Anterior cingulate cortex (tissue), 58 donors: ENCODE measurements at places on chromosomes 6 and 20.

GRCh38 chr6:117449549-117450439, 24.1 kb upstream of the ROS1 start:
- DNase-seq, result peak; percentile 23

- DNase-seq, result no peak
Observed at GRCh38 chr6:42507195-42507594, 55.5 kb upstream of the TRERF1 start.

DNA sequence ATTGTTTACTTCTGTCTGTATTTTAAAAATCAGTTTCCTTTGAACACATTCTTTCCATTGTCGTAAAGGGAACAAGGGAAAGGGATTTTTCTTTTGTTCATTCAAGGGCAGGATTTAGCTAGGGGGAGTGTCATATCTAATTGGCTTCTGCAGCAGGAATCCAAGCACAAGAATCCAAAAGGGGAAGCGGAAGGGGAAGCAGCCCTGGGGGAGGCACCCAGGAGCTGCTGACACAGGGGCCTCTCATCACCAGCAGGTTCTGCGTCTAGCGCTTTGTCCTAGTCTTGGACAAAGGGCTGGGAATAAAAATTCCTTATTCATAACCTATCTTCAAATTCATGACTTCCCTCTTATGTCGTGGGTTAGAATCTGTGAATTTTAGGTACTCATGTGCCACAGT, 13.7 kb downstream of the RIPK1 start:
- no peak for DNase-seq

GRCh38 chr6:107821591-107821990, 2.5 kb downstream of the SCML4 start:
- DNase-seq, result no peak

DNA sequence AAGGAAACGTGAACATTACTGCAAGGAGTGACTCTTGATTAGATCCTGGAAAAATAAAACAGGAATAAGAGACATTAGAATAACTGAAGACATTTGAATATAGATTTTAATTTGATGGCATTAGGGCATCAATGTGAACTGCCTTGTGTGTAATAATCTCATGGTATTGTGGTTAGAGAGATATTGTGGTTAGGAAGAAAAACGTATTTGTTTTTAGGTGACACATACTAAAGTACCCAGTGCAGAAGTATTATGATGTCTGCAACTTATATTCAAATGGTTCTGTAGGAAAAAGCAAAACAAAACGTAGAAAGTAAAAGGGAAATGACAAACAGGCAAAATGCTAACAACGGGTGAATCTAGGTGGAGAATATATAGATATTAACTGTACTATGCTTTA, 65.9 kb upstream of the OGFRL1 start:
- no peak for DNase-seq

- no peak for DNase-seq
Observed at GRCh38 chr20:43963872-43964791, 49.5 kb downstream of the TOX2 start.

- DNase-seq, result no peak
Observed at GRCh38 chr20:10492065-10492464, 57.0 kb downstream of the SLX4IP start.

DNA sequence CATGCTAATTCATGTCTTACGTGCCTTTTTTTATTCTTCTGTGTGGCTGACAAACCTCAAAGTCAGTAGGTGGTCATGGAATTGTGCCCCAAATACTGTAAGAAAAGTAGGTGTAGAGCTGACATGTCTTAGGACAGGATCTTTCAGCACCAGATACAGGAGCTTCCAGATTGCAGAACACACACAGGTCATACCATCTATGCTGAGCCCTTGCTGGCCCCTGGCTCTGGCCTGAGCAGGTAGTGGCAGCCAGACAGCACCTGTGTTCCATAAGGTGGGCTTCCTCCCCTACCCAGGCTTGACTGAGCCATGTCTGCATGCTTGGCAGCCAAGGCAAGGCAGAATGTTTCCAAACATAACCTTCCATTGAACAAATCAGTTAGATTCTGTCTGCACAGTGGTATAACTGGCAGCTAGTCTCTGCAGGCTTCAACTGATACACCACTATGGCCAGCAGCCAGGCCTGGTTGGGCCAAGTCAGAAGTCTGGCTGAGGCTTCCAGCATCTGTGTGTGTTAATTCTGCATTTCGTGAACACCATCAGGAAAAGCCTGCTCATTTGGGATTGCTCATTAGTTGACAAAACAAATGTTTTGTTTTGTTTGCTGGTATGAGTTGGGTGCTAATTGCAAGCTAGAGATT, 366.5 kb downstream of the FOXA2 start:
- DNase-seq, result no peak

DNA sequence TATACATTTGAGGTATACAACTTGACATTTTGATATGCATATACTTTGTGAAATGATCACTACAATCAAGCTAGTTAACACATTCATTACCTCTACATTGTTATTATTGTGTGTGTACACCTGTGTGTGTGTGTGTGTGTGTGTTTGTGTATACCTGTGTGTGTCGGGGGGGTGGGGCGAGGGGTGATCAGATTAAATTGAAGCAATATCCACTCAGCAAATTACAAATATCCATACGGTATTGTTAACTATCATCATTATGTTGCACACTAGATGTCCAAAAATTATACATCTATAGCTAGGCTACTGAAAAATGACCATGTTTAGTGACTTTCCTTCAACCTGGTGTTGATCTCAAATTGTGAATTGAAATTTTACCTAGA, 1.8 kb downstream of the RHAG start:
- no peak for DNase-seq

- DNase-seq, result no peak
Observed at GRCh38 chr6:123806561-123806960, 2.9 kb downstream of the NKAIN2 start.

DNA sequence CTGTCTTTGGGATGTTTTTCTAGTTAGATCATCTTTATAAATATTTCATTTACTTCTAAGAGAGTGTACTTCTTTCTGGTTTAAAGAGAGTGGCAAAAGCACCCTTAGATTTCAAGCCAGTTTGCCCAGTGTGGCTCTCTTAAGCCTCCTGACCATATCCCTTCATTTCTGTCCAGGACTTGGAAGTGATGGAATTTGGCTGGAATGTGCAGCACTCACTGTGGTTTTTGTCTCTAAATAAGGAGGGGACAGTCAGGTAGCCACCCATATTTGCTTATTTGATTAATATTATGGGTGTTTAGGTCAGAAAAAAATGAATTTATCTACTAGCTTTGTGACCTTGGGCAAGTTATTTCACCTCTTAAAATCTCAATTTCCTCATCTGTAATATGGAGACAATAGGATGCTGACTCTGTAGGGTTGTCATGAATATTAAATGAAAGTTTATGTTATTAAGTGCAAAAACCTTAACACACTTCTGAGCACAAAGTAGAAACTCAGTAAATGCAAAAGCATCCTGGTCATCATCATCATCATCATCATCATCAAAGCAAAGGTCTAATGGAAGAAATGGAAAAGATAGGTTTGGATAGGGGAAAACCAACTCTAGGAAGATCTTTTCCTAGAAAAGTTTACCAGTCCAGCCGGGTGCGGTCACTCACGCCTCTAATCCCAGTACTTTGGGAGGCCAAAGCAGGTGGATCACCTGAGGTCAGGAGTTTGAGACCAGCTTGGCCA, 3.1 kb downstream of the CRYBG1 start:
- no peak for DNase-seq

DNA sequence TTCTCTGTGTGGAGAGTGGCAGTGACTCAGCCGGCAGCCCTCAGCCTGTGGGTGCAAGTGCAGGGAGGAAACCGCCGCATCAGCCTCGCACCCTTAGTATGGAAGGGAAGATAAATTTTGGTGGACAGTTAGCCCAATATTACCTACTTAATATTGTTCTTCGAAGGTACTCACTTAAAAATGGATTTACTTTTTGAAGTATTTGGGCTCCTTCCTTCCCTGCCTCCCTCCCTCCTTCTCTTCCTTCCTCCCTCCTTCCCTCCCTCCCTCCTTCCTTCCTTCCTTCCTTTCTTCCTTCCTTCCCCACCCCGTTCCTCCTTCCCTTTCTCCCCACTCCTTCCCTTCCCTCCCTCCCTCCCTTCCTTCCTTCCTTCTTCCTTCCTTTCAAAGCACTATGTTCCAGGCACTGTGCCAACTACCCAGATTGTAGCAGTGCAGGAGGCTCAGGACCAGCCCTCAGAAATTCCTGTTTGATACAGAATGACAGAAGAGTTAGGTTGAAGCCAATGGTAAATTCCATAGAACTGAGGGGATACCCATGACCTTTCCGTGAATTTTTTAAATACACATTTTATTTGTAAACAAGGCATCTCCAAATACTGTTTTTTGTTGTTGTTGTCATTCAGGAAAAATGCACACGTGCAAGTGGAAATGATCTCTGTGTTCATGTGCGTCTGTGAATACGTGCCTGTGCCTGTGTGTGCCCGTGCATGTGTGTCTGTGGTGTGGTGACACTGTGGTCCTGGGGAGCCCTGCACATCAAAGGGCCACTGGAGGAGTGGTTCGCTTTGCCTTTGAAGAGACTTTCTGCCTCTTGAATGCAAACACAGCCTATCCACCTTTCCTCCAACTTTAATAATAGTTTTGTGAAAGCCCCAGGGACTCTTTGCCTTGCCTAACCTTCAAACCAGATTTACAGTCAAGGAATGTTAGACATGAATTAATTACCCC, 141.7 kb downstream of the EDN3 start:
- DNase-seq, result no peak

DNA sequence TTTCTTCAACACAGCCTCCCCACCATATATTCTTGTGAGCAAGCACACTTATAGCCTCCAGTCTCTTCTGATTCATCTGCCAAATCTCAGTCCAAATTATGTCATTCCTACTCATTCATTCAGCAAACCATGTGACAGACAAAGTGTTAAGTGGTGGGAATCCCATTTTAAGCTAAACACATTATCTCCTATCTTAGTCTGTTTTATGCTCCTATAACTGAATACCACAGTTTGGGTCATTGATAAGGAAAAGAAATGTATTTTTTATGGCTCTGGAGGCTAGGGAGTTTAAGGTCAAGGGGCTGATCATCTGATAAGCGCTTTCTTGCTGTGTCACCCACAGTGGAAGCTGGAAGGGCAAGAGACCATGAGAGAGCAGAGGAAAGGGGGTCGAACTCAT, 23.9 kb upstream of the SMIM13 start:
- DNase-seq, result no peak

DNA sequence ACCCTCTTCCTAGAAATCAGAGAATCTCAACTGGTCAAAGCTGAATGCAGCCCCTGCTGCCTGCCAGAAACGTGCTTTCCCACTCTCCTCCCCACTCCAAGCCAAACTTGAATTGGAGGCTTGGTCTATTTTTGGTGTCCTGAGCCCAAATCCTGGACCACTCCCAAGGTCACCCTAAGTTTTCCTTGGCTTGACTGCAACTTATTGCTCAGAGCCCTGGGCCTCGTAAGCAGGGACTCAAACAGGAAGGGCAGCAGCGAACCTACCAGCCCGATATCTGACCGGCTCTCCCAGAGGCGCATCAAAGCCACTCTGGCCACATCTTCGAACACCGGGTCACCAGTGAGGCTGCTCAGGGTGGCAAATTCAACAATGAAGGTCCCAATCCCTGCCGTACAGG, 12.7 kb downstream of the EDEM2 start:
- DNase-seq, result no peak

- DNase-seq, result no peak
Observed at GRCh38 chr6:47151232-47151898, 109.2 kb upstream of the ADGRF1 start.

DNA sequence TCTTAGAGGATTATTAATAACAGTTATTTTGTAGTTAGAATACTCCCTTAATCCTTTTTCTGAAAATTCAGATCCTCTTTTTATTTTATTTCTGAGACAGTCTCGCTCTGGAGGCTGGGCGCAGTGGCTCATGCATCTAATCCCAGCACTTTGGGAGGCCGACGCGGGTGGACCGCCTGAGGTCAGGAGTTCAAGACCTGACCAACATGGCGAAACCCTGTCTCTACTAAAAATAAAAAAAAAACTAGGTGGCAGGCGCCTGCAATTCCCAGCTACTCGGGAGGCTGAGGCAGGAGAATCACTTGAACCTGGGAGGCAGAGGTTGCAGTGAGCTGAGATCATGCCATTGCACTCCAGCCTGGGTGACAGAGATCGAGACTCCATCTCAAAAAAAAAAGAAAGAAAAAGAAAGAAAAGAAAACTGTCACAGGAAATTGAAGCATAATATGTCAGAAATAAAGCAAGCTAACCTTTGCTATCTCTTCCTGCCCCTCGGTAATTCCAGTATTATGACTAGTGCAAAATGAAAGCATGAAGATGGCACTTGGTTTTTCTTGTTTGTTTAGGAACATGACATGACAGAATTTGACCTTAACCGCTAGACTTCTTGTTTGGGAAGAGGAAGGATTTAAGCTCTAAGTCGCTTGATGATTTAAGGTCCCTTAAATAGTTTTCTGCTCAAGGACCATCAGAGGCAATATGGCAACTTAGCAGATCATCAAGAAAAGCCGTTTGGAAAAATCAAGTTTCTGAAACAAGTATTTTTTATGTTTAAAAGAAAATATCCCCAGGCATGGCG, 1.8 kb upstream of the RBM39 start:
- no peak for DNase-seq

DNA sequence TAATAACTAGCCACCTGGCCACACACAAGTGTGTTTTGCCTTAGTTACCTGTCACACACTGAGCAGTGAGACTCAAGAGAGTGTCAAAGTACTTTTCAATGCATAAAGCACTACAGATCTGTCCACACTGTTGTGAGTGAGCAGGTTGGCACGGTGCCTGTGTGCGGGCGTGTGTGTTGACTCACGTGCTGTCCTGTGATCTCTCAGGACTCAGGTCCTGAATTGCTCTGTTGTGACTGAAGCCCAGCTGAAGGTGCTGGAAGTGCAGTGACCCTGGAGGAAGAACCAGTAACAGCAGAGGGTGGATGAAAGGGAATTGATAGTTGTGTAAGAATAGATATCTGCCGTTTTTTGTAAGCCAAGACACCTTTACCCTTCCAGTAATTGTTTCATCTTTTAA, 18.3 kb downstream of the SLC16A10 start:
- DNase-seq, result no peak

DNA sequence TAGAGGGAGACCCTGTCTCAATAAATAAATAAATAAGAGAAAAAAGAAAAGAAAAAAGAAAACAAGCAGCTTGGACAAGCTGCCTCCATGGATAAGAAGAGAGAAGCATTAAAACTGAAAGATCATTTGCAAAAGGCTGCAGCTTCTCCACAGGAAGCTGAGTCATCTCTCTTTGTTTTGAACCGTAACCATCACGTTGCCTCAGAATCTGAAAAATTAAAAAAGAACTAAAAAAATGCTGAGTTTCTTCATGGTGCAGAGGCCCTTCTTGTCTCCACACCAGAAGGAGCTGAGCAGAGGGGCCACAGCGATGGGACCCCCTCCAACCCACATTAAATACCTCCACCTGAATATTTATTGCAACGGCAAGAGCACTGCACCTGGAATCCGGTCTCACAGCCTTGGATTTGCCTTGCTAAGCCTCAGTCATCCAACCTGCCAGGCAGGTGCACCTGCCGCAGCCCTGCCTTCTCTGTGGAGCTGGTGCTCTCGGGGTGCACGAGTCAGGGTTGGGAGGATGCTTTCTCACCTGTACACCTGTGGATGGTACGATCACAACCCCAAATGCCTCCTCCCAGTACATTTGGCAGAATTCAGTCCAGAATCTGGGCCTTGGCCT, 28.1 kb downstream of the TOX2 start:
- DNase-seq, result no peak

- no peak for DNase-seq
Observed at GRCh38 chr20:16212790-16213189, 360.5 kb downstream of the KIF16B start.
